ENCODE measurements at places on chromosomes 6 and 20. TPM values are rescaled to one million over a fixed set of nuclear protein-coding genes. Genes with fewer than 3 reads are reported as not detected.

DNA sequence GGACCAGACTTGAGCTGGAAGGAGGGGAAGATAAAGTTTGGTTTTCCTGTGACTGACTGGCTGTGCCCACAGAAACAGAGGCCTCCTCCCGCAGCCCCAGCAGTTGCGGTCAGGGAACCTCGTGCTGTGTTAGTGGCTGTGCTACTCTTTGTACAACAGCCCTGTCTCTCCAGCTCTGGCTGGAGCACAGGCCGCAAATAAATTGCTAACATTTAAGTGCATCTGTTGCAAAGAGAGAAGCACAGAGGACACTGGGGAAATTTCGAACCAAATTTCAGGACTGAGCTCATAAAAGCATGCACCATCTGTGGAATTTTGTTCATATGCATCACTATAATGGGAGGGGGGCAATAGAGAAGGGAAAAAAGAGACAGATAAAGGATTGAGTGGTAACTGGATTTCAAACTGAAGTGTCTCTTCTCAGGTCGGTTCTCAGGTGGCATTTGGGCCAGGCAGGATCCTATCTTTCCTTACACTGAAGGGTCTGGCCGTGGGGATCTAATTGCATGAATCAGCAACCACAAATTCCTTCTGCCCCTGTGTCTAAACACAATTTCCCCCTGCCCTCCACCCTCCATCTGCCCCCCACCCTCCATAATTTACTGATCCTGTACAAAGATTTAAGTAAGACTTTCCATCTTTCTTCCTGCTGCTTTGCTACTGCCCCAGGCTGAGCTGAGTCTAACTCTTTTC is 88.9 kb upstream of the ATXN1 start:
- peaks cover 11% of the 10 kb centered on the region for H3K4me1 ChIP-seq
- H3K4me3 ChIP-seq = no peak overlapping the region
- no peak overlapping the region for H3K27ac ChIP-seq
- no peak for ATAC-seq
- no peaks in the 10 kb centered on the region for H3K36me3 ChIP-seq

The CPXM1 gene
- total RNA-seq = 0.69 TPM

- H3K27ac ChIP-seq = no peak overlapping the region
- peaks cover 4% of the 10 kb centered on the region for H3K27me3 ChIP-seq
- no peaks in the 10 kb centered on the region for H3K4me1 ChIP-seq
Measured at GRCh38 chr6:148296771-148297170, 45.9 kb upstream of the SASH1 start.

GRCh38 chr20:59774921-59775686 is 158.3 kb downstream of the SYCP2 start:
- H3K27me3 ChIP-seq = peaks cover 12% of the 10 kb centered on the region
- no peaks in the 10 kb centered on the region for H3K36me3 ChIP-seq
- no peaks in the 10 kb centered on the region for H3K4me1 ChIP-seq
- H3K4me3 ChIP-seq = no peak overlapping the region
- no peak for ATAC-seq

- no peaks in the 10 kb centered on the region for H3K36me3 ChIP-seq
- H3K27ac ChIP-seq = no peak overlapping the region
- no peaks in the 10 kb centered on the region for H3K4me1 ChIP-seq
- H3K27me3 ChIP-seq = no peaks in the 10 kb centered on the region
- H3K4me3 ChIP-seq = no peak overlapping the region
Measured at GRCh38 chr6:124158024-124158423, 354.4 kb downstream of the NKAIN2 start.

GRCh38 chr6:130018744-130019325 is 454 bp downstream of the L3MBTL3 start:
- H3K4me3 ChIP-seq = peak overlapping the region; percentile 99
- no peaks in the 10 kb centered on the region for H3K27me3 ChIP-seq

The EIF6 gene
- total RNA-seq = 146 TPM

The VAPB gene
- 43.2 TPM for total RNA-seq

The LY6G6F gene
- not detected for total RNA-seq

DNA sequence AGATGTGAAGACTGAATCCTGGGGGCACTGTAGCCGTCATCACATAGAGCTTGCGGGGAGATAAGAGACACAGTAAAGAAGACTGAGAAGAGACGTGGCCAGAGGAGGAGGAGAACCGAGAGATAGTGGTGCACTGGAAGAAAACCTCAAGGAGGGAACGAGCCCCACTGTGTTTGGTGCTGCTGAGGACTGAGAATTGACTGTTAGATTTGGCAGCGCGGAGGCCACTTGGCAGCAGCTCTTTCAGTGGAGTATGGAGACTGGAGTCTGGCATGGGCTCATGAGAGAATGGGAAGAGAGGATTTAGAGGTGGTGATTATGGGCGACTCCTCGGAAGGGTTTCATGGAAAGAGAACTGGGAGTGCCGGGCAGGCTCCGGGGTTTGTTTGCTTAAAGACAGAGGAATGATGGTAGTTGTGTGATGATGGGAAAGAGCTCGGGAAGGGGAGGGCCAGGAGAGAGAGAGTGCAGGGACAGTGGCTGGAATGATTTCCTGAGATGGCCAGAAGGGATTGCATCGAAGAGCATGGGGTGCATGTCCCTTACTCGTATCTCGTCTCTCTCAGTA is 18.0 kb downstream of the CDYL start:
- no peaks in the 10 kb centered on the region for H3K36me3 ChIP-seq
- H3K4me3 ChIP-seq = no peak overlapping the region
- H3K27ac ChIP-seq = no peak overlapping the region
- no peak for ATAC-seq
- H3K4me1 ChIP-seq = peaks cover 35% of the 10 kb centered on the region

The LST1 gene
- total RNA-seq = 8.1 TPM

GRCh38 chr6:42275376-42276033 is 57.8 kb upstream of the MRPS10 start:
- no peaks in the 10 kb centered on the region for H3K27me3 ChIP-seq
- no peak overlapping the region for H3K4me3 ChIP-seq
- ATAC-seq = no peak

The HRH3 gene
- not detected for total RNA-seq

The THEMIS gene
- total RNA-seq = 64.9 TPM

GRCh38 chr20:1964061-1964460 is 29.8 kb downstream of the PDYN start:
- no peaks in the 10 kb centered on the region for H3K4me1 ChIP-seq
- no peak overlapping the region for H3K27ac ChIP-seq
- no peak for ATAC-seq
- H3K4me3 ChIP-seq = no peak overlapping the region
- peaks cover 40% of the 10 kb centered on the region for H3K27me3 ChIP-seq

DNA sequence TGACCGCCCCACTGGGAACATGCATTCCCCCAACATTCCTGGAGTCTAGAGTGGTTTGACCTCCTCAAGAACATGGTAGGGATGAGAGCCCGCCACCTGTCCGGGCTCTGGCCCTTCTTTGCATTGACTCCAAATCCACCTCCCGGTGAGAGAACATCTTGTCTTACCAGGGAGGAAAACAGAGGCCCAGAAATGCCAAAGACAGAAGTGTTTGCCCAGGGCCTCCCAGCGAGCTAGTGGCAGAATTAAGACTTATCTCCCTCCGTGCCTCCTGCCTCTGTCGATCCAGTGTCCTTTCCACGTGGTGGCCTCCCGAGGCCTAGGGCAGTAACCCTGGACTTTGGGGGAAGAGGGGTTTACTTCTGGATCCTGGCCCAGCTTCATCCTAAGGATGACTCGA is 134.8 kb downstream of the JPH2 start:
- no peak overlapping the region for H3K27ac ChIP-seq
- ATAC-seq = no peak
- H3K4me1 ChIP-seq = no peaks in the 10 kb centered on the region

- no peak overlapping the region for H3K27ac ChIP-seq
- no peak overlapping the region for H3K4me3 ChIP-seq
- H3K4me1 ChIP-seq = no peaks in the 10 kb centered on the region
- peaks cover 4% of the 10 kb centered on the region for H3K27me3 ChIP-seq
- H3K36me3 ChIP-seq = no peaks in the 10 kb centered on the region
Measured at GRCh38 chr6:122734529-122735395, 44.8 kb upstream of the FABP7 start.

GRCh38 chr20:21391185-21391971 is 5.9 kb downstream of the NKX2-4 start:
- H3K27ac ChIP-seq = no peak overlapping the region
- peaks cover 11% of the 10 kb centered on the region for H3K4me1 ChIP-seq
- H3K36me3 ChIP-seq = peaks cover 46% of the 10 kb centered on the region

- no peak overlapping the region for H3K27ac ChIP-seq
- no peak for ATAC-seq
- no peak overlapping the region for H3K4me3 ChIP-seq
- H3K4me1 ChIP-seq = no peaks in the 10 kb centered on the region
- H3K36me3 ChIP-seq = no peaks in the 10 kb centered on the region
Measured at GRCh38 chr6:98516206-98516605, 318.2 kb upstream of the POU3F2 start.

DNA sequence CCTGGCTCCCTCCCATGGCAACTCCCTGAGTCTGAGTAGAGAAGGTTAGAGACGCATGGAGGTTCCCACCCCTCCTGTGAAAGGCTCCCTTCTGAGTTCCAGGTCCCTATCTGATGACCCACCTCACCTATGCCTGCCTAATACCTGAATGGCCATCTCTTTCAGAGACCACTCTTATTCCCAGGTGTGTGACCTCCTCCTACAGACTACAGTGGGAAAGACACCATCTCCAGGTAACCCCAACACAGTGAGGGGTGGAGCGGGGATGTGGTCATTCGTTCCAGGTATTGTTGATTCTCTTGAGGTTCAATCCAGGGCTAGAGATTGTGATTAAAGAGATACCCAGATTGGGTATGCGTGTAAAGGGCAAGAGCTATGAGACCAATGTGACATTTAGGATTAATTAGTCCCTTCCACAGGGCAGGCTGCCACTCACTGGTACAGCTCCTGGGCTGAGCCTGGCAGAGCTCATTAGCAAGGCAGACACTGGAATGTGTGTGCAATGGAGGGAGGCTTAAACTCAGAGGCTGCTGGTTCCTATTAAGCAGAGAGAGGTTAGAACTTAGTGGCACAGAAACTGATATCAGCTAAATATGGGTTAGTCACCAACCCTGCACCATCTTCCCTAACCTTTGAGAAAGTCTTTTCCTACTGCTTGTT is 46.5 kb upstream of the IER3 start:
- H3K4me3 ChIP-seq = no peak overlapping the region
- no peaks in the 10 kb centered on the region for H3K27me3 ChIP-seq
- peaks cover 39% of the 10 kb centered on the region for H3K4me1 ChIP-seq
- no peaks in the 10 kb centered on the region for H3K36me3 ChIP-seq
- H3K27ac ChIP-seq = peak overlapping the region; percentile 63

The OLIG3 gene
- total RNA-seq = 3.5 TPM

The ZSCAN31 gene
- 1.0 TPM for total RNA-seq

DNA sequence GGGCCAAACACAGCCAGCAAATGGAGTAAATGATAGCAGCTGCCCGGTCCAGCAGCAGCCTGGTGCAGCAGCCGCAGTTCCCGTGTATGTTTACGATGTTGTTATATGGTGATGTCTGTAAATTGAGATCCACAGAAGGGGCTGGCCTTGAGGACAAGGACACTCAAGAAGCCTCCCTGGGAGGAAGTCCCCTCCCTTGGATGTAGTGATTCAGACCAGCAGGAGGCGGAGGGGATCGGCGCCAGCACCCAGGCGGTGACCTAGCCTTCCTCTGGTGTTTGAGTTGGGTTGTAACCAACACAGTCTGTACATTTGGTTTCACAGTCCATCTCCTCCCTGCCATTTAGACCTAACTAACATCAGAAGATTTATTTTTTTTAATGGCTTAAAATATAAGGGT is 187.8 kb downstream of the SYNDIG1 start:
- H3K4me1 ChIP-seq = no peaks in the 10 kb centered on the region
- no peak for ATAC-seq
- H3K36me3 ChIP-seq = no peaks in the 10 kb centered on the region
- H3K27me3 ChIP-seq = peaks cover 5% of the 10 kb centered on the region
- no peak overlapping the region for H3K27ac ChIP-seq

- H3K36me3 ChIP-seq = no peaks in the 10 kb centered on the region
- peaks cover 37% of the 10 kb centered on the region for H3K4me1 ChIP-seq
- peak overlapping the region; percentile 84 for H3K4me3 ChIP-seq
- ATAC-seq = no peak
- H3K27ac ChIP-seq = no peak overlapping the region
- H3K27me3 ChIP-seq = no peaks in the 10 kb centered on the region
Measured at GRCh38 chr6:144661116-144661806, 376.1 kb downstream of the UTRN start.

- no peak overlapping the region for H3K27ac ChIP-seq
- no peaks in the 10 kb centered on the region for H3K36me3 ChIP-seq
- no peak overlapping the region for H3K4me3 ChIP-seq
- no peaks in the 10 kb centered on the region for H3K4me1 ChIP-seq
- H3K27me3 ChIP-seq = peaks cover 5% of the 10 kb centered on the region
- peak; percentile 72 for ATAC-seq
Measured at GRCh38 chr20:10090588-10091166, 55.9 kb downstream of the ANKEF1 start.

The HTR1E gene
- total RNA-seq = not detected

The HNF4A gene
- total RNA-seq = not detected

GRCh38 chr6:5020142-5020541 is 16.3 kb upstream of the RPP40 start:
- no peak for ATAC-seq
- peaks cover 4% of the 10 kb centered on the region for H3K27me3 ChIP-seq
- no peak overlapping the region for H3K4me3 ChIP-seq
- H3K27ac ChIP-seq = no peak overlapping the region
- no peaks in the 10 kb centered on the region for H3K36me3 ChIP-seq
- H3K4me1 ChIP-seq = no peaks in the 10 kb centered on the region

GRCh38 chr6:50381099-50381415 is 331.3 kb upstream of the DEFB112 start:
- no peaks in the 10 kb centered on the region for H3K27me3 ChIP-seq
- H3K27ac ChIP-seq = no peak overlapping the region
- no peak overlapping the region for H3K4me3 ChIP-seq
- H3K4me1 ChIP-seq = no peaks in the 10 kb centered on the region
- ATAC-seq = no peak
- H3K36me3 ChIP-seq = no peaks in the 10 kb centered on the region

The SMOC2 gene
- not detected for total RNA-seq

The OR2H2 gene
- total RNA-seq = not detected

- no peaks in the 10 kb centered on the region for H3K27me3 ChIP-seq
- ATAC-seq = peak; percentile 93
- no peak overlapping the region for H3K27ac ChIP-seq
- no peaks in the 10 kb centered on the region for H3K4me1 ChIP-seq
Measured at GRCh38 chr6:43924222-43924702, 154.3 kb downstream of the VEGFA start.

Data from activated T-helper 17 cell treated with anti-CD3 and anti-CD28 coated beads, Interleukin-2, amount 50 U/mL, for 72 hours (primary cell).